ENCODE measurements at places on chromosomes 3 and 15. TPM values are rescaled to one million over a fixed set of nuclear protein-coding genes. Genes with fewer than 3 reads are reported as not detected.

Gene COL6A5
- not detected for total RNA-seq

Gene CPB1
- 4.8 TPM for total RNA-seq

Gene B3GALNT1
- not detected for total RNA-seq

Gene WWTR1
- total RNA-seq, result 5.1 TPM

DNA sequence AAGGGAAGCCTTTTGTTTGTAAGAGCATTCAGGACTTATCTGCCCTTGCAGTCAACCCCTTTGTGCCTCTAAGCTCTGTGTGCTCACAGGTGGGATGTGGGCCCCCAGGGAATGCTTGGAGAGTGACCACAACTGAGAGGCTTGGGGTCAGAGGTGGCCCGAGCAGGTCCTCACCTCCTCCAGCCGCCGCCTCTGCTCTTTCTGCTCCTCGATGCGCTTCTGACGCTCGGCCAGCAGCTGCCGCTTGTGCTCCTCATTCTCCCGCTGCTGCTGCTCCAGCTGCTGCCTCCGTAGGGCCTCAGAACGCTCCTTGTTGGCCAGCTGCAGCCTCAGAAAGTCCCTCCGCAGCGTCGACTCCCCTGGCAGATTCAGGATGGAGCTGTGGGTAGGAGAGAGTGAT lies 130.8 kb upstream of the SLC2A2 start:
- DNase-seq, result no peak

- DNase-seq, result no peak
These were observed 30.4 kb upstream of the LIMD1 start for GRCh38 chr3:45564172-45564571.

- DNase-seq, result no peak
These were observed 27.4 kb upstream of the FURIN start for GRCh38 chr15:90840954-90841353.

DNA sequence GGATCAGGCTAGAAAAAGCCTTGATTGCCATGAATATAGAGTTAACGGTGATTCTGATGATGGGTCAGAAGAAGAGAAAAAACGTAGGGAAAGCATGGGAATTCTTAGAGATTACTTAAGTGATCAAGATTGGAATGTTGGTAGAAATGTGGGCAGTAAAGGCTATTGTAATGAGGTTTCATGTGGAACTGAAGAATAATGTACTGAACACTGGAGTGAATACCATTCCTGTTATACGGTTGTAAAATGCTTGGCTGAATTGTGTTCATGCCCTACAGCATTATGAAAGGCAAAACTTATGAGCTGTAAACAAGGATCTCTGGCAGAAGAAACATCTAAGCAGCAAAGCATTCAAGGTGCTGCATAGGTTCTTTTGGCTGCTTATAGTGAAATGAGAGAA lies 414.1 kb upstream of the CBLB start:
- DNase-seq, result no peak

- no peak for DNase-seq
These were observed 85.9 kb upstream of the C2CD4B start for GRCh38 chr15:62250978-62251377.

GRCh38 chr3:197942956-197943556 lies 6.9 kb upstream of the RPL35A start:
- no peak for DNase-seq

GRCh38 chr3:29705906-29706844 lies 425.3 kb downstream of the RBMS3 start:
- no peak for DNase-seq

- no peak for DNase-seq
These were observed 93.4 kb upstream of the STRIT1 start for GRCh38 chr3:155386919-155387318.

- no peak for DNase-seq
These were observed 150.1 kb downstream of the PLD1 start for GRCh38 chr3:171660188-171660587.

GRCh38 chr15:51706291-51706690 lies 25.0 kb downstream of the SCG3 start:
- no peak for DNase-seq

GRCh38 chr3:32681811-32682210 lies 3.2 kb upstream of the CNOT10 start:
- DNase-seq, result no peak

- no peak for DNase-seq
These were observed 58.8 kb downstream of the SLC6A6 start for GRCh38 chr3:14461006-14461747.

GRCh38 chr3:32850636-32851035 lies 32.8 kb downstream of the TRIM71 start:
- no peak for DNase-seq

GRCh38 chr3:10596746-10597448 lies 91.5 kb upstream of the ATP2B2 start:
- no peak for DNase-seq

DNA sequence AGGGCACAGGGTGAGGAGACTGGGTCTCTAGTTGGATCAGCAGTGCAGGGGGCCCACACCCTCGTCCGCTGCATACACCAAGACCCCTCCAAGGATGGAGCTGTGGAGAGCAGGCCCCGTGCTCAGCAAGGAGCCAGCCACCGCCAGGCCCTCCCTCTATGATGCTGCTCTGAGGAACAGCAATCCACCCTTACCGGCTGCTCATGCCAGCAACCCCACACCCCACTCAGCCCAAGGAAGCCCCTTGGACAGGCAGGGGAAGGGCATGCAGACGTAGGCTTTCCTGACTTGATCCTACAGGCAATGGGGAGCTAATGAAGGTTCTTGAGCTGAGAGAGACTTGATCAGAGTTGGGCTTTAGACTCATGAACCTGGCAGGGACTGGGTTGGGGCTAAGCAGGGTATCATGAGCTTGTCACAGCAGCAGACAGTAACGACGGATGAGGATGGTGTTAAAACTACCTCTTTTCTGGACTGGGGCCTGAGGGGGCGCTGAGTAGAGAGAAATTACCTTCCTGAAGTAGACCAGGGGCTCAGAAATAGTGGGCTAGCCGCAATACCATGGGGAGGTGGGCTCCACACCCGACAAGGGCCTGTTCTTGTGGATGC lies 50.5 kb upstream of the FGD5 start:
- no peak for DNase-seq

Data from GM12878 (cell line).